ENCODE measurements at places on chromosomes 2 and 18.

DNA sequence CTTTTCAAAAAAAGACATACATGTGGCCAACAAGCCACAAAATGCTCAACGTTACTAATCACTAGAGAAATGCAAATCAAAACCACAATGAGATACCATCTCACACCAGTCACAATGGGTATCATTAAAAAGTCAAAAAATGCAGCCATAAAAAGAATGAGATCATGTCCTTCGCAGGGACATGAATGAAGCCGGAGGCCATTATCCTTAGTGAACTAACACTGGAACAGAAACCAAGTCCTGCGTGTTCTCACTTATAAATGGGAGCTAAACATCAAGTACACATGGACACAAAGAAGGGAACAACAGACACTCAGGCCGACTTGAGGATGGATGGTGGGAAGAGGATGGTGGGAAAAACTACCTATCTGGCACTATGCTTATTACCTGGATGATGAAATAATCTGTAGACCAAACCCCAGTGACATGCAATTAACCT, 17.8 kb upstream of the ATL2 start:
- DNase-seq, result no peak

GRCh38 chr2:145524836-145525235, 1004.9 kb upstream of the ZEB2 start:
- DNase-seq, result no peak

- no peak for DNase-seq
Observed at GRCh38 chr2:241161646-241162281, 11.5 kb downstream of the PPP1R7 start.

GRCh38 chr18:65326805-65327204, 424.0 kb upstream of the CDH7 start:
- DNase-seq, result no peak

GRCh38 chr2:45390861-45391260, 220.2 kb downstream of the SRBD1 start:
- DNase-seq, result no peak

DNA sequence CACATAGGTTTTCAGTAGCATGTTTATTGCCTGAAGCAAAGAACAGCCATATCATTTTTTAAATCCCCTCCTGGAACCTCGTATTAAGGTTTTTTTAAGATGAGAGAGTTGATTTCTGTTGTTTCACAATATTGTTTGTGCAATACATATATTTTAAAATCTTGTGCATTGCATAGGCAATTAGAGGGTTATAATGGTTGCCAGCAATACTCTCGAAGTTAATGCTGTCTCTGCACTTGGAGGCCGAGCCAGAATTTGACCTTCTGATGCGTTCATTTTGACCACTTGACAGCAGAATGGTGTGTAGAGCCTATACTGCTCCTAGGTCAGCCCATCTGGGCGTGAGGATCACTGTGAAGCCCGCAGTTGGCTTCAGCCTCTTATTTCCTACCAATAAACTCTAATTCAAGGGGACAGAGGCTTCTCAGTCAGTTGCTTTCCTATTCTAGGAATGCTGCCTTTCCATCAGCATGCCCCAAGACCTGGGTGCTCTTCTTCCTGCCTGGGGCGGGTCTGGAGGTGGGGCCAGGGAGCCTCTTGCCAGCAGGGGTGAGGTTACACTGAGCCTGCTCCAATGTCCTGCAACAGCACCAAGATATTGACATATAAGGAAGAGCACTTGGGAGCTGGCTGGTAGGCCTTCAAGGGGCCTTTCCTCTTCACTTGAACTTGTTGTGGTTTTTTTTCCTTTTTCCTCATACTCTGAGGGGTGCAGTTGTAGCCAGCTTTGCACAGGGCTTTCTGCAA, 91.4 kb upstream of the BCL2L11 start:
- no peak for DNase-seq

GRCh38 chr2:202339071-202339870, 36.9 kb upstream of the BMPR2 start:
- no peak for DNase-seq

GRCh38 chr2:20561637-20562454, 89.1 kb downstream of the HS1BP3 start:
- no peak for DNase-seq

GRCh38 chr2:99348173-99348572, 11.0 kb downstream of the EIF5B start:
- no peak for DNase-seq

- no peak for DNase-seq
Observed at GRCh38 chr2:181743723-181744031, 63.4 kb upstream of the NEUROD1 start.

- DNase-seq, result no peak
Observed at GRCh38 chr2:236765478-236765877, 195.9 kb downstream of the ACKR3 start.

- no peak for DNase-seq
Observed at GRCh38 chr2:66772618-66773017, 337.7 kb downstream of the MEIS1 start.

- no peak for DNase-seq
Observed at GRCh38 chr2:241257419-241258032, 57.9 kb downstream of the HDLBP start.

DNA sequence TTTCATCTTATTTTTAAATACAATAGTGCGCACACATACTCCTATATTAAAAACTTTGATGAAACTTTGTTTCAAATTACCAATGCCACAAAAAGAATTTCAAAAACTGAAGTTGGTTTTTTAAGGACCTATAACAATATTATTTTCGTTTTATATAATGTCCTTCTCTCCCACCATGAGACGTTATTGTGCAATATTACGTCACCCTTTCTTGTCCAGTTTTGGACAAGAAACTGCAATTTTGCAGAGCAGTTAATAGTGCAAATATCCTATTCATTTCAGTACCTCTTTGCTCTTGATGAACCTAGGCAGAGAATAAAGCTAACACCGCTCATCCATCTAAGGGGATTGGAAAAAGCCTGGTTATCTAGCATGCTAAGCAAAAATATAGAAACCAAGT, 9.7 kb upstream of the ZNF516 start:
- DNase-seq, result no peak

GRCh38 chr2:166167449-166167848, 39.6 kb upstream of the SCN1A start:
- no peak for DNase-seq

- no peak for DNase-seq
Observed at GRCh38 chr2:110759411-110759810, 27.0 kb downstream of the ACOXL start.

GRCh38 chr2:168311261-168311910, 64.0 kb upstream of the STK39 start:
- no peak for DNase-seq

DNA sequence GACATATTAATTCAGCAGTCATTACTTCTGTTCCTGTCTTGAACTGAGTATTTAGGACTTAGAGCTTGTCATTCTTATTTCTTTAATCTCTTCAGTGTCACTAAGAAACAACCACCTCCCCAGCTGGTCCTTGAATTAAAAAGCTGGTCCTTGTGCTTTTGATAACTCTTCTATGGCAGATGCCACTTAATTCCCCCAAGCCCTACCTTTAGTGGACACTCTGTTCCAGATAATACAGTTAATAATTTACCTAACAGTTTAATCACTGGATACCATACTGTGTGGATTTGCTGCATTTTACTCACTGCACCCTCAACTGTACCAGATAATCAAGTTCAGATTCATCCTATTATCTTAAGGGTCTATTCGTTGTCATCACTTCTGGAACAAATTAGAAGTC, 73.1 kb downstream of the SKA1 start:
- DNase-seq, result no peak

DNA sequence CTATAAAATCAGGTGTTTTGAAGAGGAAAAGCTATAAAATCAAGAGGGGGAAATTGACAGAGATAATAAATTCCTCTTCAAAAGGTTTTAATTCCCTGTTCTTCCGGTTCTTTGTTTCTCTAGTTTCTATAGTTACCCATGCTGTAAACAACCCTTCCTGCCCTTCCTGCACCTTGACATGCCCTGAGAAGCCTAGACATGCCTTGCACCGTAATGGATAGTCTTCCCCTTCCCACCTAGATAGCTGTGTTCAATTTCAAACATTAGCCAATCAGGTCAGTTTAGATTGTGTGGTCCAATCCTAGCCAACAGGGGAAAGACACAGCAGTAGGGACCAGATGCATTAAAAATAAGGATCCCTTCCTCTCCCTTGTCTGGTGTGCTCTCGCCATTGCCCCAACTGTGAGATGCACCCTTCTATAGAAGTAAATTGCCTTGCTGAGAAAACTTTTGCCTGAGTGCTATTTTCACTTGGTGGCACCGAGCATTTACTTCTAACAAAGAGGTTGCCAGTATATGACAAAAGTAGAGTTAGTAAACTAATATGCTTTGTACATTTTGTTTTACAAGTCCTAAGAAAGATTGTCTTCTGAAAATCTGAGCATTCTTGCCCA, 27.1 kb downstream of the SULT1C4 start:
- DNase-seq, result no peak

- no peak for DNase-seq
Observed at GRCh38 chr2:158546412-158547144, 89.8 kb downstream of the PKP4 start.

DNA sequence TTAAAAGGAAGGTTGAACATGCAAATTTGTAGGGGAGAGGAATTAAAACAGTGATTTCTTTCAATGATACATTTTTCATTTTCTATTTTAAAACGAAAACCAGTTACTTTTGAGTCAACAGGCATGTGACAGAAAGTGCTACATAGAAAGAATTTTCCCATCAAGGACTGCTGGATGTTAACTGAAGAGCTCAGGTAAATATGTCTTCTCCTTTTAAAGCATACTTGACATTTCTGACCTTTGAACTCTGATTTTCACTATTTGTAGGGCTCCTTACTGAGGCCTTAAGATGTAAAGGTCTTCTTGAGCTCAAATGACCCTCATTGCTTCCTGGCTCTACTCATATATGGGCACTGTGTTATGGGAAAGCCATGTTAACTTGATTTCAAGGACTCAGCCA, 32.4 kb downstream of the FIGN start:
- DNase-seq, result no peak

DNA sequence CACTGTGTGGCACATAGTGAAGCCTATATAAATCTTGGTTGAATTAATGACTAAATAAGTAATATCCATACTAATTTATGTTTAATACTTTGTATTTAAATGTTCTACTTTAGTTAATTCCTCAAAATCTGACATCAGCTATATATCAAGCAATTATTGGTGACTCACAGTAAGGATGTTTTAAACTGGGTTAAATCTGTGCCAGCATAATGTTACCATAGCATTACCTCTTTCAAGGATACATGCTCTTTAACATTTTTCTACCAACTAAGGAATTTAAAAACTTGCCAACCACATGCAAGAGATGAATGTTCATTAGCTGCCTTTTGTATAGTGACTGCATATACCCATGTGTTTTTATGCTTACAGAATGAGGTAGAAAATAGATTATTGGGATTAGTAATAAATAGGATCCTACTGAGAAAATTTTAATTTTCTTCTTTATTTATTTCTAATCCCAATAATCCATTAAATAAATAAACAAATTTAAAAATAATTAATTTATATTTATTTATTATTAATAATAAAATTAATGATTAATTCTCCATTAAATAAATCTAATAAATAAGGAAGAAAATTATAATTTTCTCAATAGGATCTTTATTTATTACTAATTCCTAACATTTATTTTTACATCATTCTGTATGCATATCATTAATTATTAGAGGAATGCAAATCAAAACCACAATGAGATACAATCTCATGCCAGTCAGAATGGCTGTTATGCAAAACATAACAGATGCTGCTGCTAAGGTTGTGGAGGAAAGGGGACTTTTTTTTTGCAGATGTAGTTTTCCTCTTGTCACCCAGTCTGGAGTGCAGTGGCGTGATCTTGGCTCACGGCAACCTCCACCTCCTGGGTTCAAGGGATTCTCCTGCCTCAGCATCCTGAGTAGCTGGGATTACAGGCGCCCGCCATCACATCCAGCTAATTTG, 410.7 kb upstream of the DSEL start:
- DNase-seq, result no peak

DNA sequence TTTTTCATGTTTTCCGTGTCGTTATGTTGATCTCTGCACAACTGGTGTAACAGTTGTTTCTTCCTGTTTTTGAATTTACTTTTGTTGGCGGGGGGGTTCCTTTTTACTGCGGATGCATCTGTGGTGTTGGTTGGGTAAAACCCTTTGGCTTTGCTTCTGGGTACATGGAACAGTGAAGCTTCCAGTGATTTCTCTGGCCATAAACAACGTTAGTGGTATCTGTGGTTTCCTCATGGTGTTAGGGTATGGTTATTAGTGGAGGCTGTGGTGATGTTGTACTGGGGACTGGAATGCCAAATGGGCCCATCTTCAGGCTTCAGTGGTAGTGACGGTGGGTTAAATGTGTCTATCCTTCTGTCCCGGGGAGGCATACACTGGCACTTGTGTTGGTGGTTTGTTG, 285.4 kb upstream of the ZNF804A start:
- DNase-seq, result no peak

DNA sequence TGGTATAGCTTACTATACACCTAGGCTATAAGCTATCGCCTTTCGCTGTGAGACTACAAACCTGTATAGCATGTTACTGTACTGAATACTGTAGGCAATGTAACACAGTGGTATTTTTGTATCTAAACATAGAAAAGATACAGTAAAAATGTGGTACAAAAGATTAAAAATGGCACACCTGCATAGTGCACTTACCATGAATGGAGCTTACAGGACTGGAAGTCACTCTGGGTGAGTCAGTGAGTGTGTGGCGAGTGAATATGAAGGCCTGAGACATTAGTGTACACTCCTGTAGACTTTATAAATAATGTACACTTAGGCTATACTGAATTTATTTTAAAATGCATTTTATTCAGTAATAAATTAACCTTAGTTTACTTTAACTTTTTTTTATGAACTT, 258.2 kb upstream of the SP5 start:
- DNase-seq, result no peak

- no peak for DNase-seq
Observed at GRCh38 chr18:59040770-59041148, 98.9 kb upstream of the SEC11C start.

- DNase-seq, result no peak
Observed at GRCh38 chr2:207311316-207312005, 145.7 kb upstream of the KLF7 start.

DNA sequence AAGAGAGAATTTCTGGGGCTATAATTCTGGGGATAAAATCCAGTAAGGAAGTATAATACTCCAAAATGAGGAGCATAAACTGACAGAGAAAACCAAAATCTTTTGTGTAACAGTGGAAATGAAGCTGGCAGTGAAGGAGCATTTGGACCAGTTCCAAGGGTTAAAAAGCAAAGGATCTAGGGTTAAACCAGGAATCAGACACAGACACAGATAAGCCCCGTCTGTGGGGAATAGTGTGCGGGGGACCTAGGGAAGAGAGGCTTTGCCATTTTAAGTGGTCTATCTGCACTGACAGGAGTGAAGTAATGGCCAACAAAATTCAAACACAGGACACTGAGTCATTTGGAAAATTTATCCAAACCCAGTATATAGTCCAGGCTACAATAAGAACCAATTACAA, 23.4 kb downstream of the SAP130 start:
- DNase-seq, result no peak

GRCh38 chr2:64681479-64681967, 27.8 kb upstream of the SERTAD2 start:
- DNase-seq, result no peak

- DNase-seq, result no peak
Observed at GRCh38 chr18:36296650-36297416, 680 bp upstream of the FHOD3 start.

Measured in activated naive CD4-positive, alpha-beta T cell (primary cell).